ENCODE measurements at places on chromosomes 13 and 19.

- DNase-seq: peak; percentile 44
Measured at GRCh38 chr13:49976314-49977258, 20.3 kb upstream of the TRIM13 start.

- DNase-seq: no peak
Measured at GRCh38 chr19:14502334-14503092, 6.6 kb upstream of the GIPC1 start.

- no peak for DNase-seq
Measured at GRCh38 chr13:44318161-44318560, 55.5 kb upstream of the SERP2 start.

- DNase-seq: peak; percentile 65
Measured at GRCh38 chr13:112606109-112607001, 18.4 kb upstream of the TUBGCP3 start.

DNA sequence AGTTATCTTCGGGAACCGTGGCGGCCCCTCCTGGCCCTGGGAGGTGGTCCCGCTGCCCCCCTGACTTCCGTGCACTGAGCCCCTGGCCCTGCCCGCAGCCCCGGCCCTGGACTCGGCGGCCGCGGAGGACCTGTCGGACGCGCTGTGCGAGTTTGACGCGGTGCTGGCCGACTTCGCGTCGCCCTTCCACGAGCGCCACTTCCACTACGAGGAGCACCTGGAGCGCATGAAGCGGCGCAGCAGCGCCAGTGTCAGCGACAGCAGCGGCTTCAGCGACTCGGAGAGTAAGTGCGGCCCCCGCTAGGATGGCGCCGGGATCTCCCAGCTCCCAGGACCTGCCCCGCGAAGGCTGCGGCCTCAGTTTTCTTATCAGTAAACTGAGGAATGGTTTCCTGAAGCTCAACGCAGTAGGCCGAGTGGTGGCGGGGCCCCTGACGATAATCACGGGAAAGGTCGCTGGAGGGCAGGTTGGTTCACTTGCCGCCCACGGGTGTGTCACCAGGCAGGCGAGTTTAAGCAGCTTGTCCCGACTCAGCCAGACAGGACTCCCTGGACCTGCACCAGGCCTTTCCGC lies 924 bp downstream of the RGCC start:
- DNase-seq: no peak

DNA sequence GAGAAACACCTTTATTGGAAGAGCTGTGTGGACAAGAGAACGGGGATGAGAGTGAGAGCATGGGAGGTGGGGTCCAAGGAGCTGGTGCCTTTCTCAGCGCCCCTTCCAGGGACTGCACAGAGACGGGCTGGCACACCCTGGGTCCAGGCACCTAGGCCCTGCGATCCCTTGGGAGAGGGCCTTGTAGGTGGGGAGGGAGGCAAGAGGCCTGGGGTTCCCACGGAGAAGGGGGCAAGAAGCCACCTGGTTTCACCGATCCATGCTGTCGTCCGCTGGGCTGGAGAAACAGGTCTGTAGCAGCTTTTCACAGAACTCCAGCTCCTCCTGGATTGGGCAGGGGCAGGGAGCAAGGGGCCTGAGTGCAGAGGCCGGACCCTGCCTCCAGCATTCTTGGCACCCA lies 3.5 kb upstream of the PPP6R1 start:
- no peak for DNase-seq

DNA sequence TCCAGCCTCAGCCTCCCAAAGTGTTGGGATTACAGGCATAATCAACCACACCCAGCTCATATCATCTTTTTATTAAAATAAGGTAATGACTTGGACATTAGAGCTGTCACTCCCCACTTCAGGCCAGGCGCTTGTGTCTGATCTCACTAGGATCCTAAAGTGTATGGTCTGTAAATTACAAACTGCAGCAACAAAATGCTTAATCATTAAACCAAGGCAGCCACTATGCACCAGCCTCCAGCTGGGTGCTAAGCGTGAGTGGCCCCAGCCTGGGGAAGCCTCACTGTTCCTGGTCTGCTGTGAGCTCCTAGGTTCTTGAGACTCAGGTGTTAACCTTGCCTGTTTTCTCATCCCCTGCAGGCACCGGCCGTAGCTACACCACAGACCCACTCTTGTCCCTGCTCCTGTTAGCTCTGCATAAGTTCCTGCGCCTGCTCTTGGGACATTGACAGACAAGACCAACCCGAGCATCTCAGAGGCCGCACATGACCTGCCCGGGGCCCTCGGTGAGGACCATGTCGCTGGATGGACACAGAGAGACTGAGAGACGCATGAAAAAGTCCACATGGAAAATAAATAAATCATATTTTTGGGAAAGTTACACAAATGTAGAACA lies 37.8 kb downstream of the VSTM2B start:
- no peak for DNase-seq

- no peak for DNase-seq
Measured at GRCh38 chr19:7603919-7604318, 8.3 kb downstream of the CAMSAP3 start.

DNA sequence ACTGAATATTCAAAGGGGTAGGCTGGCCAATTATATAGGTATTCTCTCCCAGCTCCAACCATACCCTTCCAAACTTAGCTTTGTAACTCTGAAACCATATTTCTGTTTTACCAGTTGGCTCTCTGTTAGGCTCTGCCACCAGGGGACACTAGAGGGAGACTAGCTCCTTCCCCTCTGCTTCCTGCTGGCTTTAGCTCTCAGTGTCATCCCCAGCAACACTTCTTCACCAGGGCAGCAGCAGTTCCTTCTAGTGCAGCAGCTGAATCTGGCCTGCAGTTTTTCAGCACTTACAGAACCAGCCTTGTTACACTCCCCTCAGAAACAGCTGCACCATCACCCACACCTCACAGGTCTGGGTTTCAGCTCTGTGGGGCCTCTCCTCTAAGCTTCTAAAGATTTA lies 51.0 kb upstream of the DOCK9 start:
- peak; percentile 22 for DNase-seq

GRCh38 chr13:34698945-34699344 lies 243.1 kb upstream of the NBEA start:
- no peak for DNase-seq

DNA sequence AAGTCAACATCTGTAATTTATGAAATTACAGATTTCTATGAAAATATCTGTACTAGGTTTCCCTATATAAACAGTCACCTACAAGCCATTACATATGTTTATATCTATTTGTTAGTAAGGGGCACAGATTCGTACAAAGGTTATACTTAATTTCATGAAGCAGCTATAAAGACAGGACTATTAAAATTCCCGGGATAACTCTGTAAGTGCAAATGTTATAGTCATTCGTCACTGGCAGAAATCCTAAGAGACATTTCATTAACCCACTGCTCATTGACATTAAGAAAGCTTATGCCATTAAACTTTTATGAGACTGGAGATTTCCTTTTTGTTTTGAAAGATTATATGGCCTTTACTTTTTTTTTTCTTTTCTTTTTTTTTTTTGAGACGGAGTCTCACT lies 122.9 kb downstream of the MYO16 start:
- DNase-seq: no peak

- no peak for DNase-seq
Measured at GRCh38 chr13:43041369-43041921, 18.1 kb downstream of the DNAJC15 start.

DNA sequence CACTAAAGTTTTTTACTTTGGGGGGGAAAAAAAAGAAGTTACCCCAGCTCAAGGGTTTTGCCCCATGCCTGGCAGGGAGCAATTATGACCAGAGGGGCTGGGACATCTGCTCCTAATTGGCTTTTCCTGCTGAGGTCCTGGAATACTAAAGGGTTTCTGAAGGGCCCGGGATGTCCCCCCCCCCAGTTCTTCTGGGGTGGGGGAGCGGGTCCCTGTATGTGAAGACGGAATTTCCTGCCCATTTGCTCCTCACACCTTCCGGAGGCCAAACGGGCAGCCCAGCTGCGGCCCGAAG lies 1.1 kb upstream of the DLL3 start:
- no peak for DNase-seq

DNA sequence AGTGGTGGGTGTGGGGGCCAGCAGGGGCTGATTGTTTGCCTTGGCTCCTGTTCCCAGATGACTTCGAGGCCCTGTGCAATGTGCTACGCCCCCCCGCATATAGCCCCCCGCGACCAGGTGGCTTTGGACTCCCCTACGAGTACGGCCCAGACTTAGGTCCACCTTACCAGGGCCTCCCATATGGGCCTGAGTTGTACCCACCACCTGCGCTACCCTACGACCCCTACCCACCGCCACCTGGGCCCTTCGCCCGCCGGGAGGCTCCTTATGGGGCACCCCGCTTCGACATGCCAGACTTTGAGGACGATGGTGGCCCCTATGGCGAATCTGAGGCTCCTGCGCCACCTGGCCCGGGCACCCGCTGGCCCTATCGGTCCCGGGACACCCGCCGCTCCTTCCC lies 25.7 kb downstream of the LTBP4 start:
- no peak for DNase-seq

DNA sequence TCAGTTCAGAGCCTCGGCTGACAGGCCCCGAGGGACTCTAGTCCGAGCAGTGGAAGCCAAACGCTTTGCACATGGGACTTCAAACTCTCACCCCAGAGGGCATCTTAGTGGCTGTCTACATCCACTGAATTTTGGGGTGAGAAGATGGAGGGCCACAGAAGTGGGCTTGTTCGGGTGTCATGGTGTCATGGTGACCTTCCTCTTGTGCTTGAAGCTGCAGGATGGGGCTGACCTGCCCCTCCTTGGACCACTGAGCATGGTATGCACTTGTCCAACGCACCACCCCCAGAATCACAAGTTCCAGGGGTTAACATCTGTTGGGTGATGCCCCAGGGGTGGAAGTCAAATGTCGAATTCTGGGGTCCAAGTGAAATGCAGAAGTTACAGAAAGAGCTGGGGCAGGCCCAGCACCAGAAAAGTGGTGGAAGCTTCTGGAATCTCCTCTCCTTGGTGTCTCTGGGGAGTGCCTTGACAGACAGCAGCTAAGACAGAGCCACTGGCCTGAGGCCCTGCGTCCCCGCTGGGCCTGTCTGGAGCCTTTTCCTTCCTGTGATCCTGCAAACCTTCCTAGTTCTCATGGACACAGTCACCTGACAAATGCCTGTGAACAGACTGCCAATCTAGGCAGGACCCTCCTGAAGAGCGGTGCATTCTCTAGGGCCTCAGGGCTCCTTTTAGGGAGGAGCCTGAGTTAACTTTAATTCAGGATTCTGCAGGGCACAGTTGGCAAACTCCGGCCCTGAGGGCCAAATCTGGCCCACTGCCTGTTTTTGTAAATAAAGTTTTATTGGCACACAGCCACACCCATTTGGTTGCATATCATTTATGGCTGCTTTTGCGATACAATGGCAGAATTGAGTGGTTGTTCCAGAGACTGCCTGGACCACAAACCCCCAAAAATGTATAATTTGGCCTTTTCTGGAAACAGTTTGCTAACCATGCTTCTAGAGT lies 65.1 kb upstream of the RANBP3 start:
- DNase-seq: no peak

DNA sequence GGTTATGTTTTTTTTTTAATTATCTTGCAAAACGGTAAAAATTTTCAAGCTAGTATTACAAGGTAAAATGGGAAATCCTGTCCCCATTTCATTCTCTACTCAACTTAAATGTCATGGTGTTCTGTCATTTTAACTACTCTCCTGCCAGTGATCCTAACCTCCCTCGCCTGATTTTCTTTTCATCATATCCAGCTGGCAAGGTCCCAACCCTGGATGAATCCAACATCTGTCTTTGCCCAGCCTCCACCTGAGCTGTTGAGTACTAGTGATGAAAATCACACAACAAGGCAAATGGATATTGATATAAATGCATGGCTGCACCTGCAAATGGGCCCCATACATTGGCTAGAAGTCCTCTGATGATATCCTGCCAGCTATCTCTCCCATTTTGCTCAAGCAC lies 6.9 kb upstream of the CDK8 start:
- DNase-seq: no peak

GRCh38 chr19:3058821-3059314 lies 3.4 kb downstream of the TLE5 start:
- DNase-seq: no peak

DNA sequence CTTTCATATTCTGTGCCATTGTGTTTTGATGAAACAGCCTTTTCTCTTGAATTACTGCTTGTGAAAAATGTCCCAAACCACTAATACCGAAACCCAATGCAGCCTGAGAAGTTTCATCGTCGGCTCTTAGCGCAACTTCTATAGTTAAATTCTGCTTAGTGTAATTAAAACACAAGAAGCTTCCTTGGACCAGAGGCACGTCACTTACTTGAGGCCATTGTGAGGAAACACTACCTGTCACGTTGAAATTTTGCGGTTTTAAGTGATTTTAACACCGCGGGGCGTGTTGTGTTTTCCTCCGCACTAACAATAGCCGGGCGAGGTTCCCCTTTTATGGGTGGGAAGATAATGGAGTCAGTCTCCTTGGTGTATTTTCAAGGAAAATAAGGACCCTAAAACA lies 70.9 kb downstream of the GGACT start:
- no peak for DNase-seq

DNA sequence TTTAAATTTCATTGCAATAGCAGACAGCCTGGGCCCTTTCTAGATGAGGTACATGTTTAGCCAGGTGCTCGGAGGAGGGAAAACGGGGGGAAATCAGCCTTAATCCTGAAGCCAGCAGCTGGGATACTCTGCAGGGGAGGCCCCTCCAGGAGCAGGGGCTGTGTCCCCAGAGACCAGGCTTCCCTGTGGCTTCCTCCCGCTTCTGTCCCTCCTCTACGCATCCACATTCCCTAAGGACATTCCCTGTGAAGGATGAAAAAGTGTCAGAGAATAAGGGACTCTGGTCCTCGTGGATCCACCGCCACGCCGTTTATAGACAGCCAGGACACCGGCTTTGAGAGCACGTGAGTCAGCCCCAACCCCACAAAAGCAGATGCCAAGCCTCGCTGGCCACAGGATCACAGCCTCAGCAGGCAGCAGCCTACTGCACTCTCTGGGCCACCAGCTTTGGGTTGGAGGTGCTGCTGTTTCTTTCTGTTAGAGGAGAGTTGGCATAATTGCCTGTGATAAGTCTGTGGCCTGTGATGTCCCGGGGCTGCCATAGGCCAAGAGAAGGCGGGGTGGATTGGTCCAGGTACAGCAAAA lies 36.7 kb upstream of the RANBP3 start:
- no peak for DNase-seq

DNA sequence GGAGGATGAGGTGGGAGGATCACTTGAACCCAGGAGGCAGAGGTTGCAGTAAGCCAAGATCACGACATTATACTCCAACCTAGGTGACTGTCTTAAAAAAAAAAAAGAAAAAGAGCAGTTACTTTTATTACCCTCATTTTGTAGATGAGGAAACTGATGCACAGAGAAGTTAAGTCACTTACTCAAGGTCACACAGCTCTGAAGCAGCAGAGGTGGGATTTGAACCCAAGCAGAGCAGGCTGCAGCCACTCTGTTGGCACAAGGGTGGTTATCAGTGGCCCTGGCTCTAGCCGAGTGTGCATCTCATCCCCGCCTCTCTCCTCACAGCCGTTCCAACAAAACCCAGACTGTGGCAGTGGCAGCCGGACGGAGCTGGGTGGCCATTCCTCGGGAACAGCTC lies 7.6 kb downstream of the IL27RA start:
- no peak for DNase-seq

- no peak for DNase-seq
Measured at GRCh38 chr13:28204690-28205443, 66.5 kb downstream of the PAN3 start.

- DNase-seq: no peak
Measured at GRCh38 chr19:54179262-54179852, 6.4 kb upstream of the TMC4 start.

GRCh38 chr19:45780448-45781213 lies 1.7 kb downstream of the DMPK start:
- no peak for DNase-seq
